ENCODE measurements at places on chromosomes 12 and 14. TPM values are rescaled to one million over a fixed set of nuclear protein-coding genes. Genes with fewer than 3 reads are reported as not detected.
A peak's percentile ranks its signal among the peaks of the same experiment; 100 is the strongest.

DNA sequence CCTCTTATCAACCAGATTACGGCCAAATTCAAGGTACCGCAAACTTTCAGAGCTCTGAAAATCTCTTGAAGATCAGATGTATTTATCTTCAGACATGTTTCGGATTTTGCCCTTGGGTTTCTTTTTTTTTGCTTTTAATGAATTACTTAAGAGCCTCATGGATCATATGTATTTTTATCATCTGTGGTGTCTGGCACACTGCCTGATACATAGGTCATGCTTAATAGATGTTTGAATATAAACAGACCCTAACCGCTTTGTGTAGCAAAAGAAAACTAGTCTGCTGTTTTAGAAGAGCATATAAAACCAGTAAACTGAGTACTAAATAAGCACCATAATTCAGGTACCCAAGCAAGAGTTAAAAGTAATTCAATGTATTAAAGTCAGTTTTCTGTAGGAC, 20.1 kb upstream of the TBK1 start:
- DNase-seq: no peak

GRCh38 chr14:68098834-68099233, 279.3 kb downstream of the RAD51B start:
- no peak for DNase-seq

ANKRD33 gene
- polyA plus RNA-seq: not detected

- DNase-seq: no peak
Measured at GRCh38 chr14:60058087-60058486, 33.6 kb upstream of the PCNX4 start.

KLRG1 gene
- 13.8 TPM for polyA plus RNA-seq

- DNase-seq: peak; percentile 23
Measured at GRCh38 chr14:75418850-75419768, 8.7 kb upstream of the JDP2 start.

DNA sequence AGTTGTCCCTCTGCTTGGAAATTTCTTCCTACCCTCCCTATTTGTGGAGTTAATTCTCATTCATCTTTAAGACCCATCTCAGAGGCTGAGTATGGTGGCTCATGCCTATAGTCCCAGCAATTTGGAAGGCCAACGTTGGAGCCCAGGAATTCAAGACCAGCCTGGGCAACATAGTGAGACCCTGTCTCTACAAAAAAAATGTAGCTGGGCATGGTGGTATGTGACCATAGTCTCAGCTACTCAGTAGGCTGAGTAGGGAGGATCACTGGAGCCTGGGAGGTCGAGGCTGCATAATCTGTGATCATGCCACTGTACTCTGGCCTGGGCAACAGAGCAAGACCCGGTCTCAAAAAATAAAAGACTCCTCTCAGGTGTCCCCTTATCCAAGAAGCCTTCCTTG, 125.1 kb downstream of the SUDS3 start:
- no peak for DNase-seq

DNA sequence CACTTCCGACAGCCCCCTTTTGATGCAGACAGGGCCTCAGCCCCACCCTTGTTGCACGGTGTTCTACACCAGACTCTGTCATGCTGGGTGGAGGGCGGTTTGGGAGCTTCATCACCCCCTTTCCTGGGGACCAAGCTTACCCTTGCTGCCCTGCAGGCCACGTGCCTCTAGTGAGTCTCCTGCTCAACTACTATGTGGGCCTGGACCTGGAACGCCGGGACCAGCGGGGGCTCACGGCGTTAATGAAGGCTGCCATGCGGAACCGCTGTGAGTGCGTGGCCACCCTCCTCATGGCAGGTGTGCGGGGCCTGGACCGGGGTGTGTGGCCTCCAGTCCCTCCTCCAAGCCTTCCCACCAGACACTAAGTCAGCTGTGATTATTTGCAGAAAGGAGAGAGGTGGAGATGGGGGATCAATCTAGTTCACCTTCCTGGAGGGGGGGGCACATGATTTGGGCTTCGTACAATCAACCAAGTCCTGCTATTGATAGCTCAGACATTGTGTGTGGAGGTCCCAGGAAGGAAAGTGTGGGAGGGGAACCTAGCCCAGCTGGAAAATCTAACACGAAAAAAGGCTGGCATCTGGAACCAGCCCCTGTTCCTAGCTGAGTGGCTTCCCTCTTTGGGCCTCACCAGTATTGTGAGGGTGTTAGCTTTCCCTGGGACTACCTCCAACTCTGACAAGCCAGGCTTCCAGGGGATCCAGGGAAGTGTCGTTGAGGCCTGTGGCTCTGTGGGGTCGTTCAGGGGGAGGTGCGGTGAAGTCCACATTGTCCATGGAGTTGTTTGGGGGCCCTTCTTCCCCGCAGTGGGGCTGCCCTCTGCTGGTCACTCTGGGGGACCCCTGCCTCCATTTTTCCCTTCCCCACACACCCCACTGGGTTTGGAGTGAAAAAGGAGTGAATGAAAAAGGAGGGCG, 1.6 kb downstream of the ANKRD33 start:
- no peak for DNase-seq

DNA sequence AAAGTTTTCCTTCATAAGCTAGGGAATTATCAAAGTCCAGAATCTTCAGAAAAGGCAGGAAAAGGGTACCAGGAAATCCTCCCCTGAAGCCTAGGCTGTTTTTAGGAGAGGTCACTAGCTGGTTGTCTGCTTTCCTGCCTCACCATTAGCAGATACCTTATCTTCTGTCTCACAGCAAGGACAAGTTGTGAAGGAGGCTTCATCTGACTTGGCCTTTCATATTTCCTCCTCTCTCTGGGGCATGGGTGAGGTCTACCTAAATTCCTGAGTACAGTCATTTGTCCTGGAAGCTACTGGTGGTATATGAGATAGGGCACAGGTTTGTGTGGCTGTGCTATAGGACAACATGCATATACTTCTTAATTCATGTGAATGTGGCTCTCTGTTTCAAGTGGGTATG, 2.3 kb downstream of the FOXJ2 start:
- no peak for DNase-seq

GRCh38 chr14:78335531-78335930, 165.4 kb downstream of the NRXN3 start:
- DNase-seq: no peak

DNA sequence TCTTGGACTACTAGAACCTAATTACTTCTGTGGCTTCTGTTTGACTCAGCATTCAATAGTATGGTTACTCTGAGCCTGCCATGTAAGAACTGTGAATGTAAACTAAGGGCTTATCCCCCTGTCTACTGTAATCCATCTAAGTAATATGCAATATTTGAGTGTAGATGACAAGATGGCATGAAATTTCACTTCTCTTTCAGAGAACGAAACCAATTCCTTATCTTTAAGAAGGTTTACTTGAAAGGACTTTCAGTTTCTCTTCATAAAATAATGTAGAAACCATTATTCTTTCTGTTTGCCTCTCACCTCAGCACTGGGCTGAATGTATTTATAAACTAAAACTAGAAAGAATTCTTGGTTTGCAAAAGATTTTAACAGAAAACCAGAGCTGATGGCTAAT, 60.4 kb upstream of the ARID2 start:
- no peak for DNase-seq

- no peak for DNase-seq
Measured at GRCh38 chr12:122312926-122313325, 46.6 kb upstream of the VPS33A start.

TBX3 gene
- polyA plus RNA-seq: not detected

FGD4 gene
- 0.05 TPM for polyA plus RNA-seq

All from naive thymus-derived CD8-positive, alpha-beta T cell (primary cell).